Posterior cingulate gyrus (tissue), 11 donors: ENCODE measurements at places on chromosomes 1 and 21.

DNA sequence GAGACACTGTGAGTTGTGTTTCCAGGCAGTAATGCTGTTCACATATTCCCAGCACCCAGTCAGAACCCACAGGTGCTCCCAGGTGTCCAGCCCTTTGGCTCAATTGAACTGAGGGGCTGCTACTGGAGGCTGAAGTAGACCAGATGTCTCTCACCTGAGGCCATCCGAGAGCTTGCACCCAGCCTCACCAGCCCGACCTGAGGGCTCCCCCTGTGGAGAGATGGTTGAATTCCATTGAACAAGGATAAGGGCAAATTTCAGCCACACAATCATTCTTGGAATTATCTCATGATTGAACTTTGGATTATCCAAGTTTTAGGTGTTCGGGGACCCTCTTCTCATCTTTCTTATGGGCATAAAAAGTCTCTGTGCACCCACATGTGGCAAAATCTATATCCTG is 52.1 kb downstream of the OBSCN start:
- no peak for DNase-seq

DNA sequence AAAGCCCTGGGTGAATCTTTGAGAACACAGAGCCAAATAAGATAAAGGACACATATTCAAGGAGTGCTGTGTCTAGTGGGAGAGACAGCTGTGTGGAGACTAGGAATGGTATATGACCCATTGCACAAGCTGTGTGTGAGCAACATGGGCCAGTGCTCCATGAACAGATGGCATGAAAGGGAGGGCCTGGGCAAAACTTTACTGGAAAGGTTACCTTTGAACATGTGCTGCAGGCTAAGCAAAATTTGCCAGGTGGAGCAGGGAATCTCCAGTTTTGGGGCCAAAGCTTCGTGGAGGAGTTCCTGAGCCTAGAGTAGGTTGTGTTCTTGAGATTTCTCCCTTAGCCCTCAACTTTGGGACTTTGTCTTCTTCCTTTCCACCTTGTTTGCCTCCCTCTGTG is 446.1 kb upstream of the PROX1 start:
- DNase-seq = no peak

DNA sequence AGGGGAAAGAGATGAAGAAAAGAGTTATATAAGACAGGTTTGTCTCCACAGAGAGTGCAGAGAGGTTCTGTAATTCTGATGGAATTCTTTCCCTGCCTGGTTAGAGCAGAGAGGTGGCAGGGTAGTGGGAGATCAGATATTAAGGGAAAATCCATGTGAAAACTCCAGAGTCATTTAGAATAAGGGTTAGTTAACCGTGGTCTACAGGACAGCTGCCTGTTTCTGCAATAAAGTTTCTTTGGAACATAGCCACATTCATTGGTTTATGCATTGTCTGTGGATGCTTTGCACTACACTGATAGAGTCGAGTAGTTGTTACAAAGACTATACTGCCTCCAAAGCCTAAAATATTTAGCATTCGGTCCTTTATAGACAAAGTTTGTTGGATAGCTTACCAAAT is 55.6 kb downstream of the LRRC8D start:
- no peak for DNase-seq

- DNase-seq = no peak
These were observed 101.5 kb upstream of the ARHGEF16 start for GRCh38 chr1:3352952-3353331.

DNA sequence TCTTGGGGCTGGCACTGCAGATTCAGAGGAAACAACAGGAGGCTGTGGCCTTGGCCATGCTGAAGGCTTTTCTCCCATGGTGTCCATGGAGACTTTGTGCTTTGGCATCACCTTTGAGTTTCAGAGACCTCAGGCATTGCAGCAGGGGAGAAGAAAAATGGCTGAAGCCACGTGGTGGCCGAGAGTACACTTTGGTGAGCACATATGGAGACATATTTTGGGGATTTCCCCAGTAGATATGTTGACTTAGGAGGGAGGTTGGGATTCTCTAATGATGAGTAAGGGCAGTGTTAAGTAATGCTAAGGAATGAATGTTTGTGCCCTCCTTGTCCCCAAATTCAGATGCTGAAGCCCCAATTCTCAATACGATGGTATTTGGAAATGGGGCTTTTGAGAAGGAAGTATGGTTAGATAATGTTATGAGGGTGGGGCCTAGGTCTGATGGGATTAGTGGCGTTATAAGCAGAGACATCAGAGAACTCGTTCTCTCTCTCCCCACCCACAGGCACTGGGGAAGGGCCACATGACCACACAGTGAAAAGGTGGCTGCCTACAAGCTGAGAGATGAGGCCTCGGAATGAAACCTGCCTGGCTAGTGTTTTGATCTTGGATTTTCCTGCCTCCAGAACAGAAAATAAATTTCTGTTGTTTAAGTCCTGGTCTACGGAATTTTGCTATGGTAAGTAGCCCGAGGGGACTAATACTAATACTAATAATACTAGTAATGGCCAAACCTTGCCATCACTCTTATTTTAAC is 98.6 kb downstream of the TBX19 start:
- DNase-seq = no peak

- DNase-seq = peak; percentile 91
These were observed 869 bp downstream of the NAV1 start for GRCh38 chr1:201539561-201540431.

DNA sequence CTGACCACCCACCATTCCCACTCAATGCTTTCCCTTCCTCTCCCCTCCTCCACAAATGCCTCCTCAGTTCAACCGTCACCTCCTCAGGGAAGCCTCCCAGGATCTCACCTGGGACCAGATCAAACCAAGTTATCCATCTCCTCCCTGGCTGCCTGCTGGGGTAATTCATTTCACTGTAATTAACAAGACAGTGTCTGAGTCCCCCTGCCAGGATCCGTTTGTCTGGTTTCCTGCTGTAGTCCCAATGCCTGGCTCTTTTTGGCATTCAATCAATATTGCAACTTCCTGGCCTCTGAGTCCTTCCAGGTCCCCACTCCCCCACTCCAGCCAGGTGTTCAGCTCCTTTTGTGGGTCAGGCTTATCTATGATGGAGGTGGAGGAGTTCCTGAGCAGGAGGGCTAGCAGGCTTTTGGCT is 687.7 kb downstream of the PTPRU start:
- no peak for DNase-seq

GRCh38 chr1:189851806-189852367 is 625.8 kb downstream of the BRINP3 start:
- no peak for DNase-seq

DNA sequence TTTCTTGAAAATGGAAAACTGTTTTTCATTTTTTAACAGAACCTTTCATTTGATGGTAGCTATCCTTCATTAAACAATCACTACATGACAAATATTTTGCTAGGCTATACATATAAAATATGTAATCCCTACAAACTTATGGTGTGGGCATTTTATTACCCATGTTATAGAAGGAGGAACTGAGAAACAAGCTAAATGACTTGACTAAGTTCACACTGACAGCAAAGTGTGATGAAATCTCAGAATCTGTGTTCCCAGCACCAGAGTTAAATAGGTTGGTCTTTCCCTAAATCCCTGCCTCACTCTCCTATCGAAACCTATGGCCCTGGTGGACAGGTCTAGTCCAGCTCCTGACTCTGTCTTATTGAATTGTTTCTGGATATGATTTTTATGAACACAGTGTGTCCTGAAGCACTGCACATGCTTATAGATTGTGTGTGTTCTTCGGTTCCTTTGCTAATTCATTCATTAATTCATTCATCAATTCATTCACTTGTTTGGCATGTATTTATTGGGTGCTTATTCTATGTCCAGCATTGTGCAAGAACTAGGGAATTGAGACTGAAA is 301.0 kb downstream of the GRIK1 start:
- no peak for DNase-seq

DNA sequence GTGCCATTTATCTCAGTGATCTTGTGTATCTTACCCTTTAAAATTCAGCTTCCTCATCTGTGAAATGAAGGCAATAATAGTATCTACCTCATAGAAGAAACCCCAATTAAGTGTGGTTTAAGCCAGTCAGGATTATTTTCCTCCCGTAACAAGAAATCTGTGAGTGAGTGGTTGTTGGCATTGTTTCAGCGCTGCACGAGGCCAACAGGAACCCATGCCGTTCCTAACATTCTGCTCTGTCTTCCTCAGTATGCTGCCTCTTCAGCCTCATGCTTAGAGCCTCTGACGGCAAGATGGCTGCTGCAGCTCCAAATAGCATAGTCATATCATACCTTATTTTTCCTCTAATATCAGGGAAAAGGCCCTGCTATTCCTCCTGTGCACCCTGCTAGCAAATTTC is 289.7 kb downstream of the TM2D1 start:
- DNase-seq = no peak

DNA sequence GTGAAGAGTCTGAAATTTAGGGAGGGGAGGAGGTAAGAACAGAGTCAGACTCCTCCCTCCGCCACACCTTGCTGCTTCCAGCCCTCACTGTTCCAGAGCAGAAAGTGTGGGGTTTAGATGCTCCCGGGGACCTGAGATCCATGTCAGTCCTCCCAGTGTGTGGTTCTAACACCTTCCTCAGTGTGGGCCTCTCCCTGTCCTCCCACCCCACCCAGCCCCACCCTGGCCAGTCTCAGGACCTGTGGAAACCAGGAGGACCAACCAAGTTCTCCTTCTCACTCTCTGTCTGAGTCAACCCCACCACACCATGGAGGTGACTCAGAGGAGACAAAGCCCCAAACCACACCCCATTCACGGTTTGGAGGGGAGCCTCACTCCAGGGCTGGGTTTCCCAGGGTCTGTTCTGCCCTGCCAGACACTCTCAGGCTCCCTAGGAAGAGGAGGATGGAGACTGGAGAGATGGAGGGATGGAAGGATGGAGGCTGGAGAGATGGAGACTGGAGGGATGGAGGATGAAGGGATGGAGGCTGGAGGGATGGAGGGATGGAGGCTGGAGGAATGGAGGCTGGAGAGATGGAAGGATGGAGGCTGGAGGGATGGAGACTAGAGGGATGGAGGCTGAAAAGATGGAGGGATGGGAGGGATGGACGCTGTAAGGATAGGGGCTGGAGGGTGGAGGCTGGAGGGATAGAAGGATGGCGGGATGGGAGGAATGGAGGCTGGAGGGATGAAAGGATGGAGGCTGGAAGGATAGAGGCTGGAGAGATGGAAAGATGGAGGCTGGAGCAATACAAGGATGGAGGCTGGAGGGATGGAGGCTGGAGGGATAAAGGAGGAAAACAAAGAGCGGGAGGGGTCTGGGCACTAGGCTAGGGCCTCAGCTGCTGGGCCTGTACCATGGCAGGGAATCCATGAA is 100.9 kb upstream of the RUNX3 start:
- DNase-seq = no peak

DNA sequence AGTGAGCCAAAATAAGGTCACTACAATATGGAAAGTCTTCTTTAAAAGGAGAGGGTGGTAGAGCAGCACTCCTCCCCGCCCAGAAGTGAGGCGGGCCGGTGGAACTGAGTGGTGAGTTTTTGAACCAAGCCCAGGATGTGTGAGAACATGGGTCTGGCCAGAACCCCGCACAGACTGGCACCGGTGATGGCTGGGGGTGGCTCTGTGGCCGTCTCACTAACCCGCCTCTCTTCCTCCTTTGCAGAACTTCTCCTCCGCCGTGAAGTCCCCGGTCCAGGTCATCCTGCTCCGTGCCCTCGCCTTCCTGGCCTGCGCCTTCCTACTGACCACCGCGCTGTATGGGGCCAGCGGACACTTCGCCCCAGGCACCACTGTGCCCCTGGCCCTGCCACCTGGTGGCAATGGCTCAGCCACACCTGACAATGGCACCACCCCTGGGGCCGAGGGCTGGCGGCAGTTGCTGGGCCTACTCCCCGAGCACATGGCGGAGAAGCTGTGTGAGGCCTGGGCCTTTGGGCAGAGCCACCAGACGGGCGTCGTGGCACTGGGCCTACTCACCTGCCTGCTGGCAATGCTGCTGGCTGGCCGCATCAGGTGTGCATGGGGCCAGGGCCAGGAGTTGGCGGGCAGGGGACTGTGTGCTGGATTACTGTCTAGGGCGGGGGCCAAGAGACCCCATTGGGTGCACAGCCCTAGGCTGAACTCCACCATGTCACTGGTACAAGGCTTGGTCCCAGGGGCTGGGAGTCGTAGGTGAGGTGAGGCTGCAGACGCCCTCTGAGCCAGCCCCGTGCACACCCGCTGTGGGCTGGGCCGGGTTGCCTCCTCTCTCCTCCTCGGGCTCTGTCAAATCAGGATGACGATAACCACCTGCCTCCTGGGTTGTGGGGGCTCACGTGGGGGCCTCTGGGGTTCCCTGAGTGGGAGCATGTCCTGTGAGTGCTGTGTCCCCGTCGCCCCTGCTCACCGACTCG is 12.4 kb downstream of the TMEM201 start:
- DNase-seq = no peak

GRCh38 chr1:86583593-86583992 is 36.7 kb downstream of the CLCA4 start:
- DNase-seq = no peak

GRCh38 chr1:66033781-66034180 is 241.1 kb downstream of the PDE4B start:
- DNase-seq = no peak

- no peak for DNase-seq
These were observed 6.5 kb upstream of the GLRX2 start for GRCh38 chr1:193111641-193112090.

- no peak for DNase-seq
These were observed 30.7 kb downstream of the ITPKB start for GRCh38 chr1:226708342-226708780.

GRCh38 chr1:11328444-11328843 is 55.4 kb downstream of the UBIAD1 start:
- DNase-seq = no peak

- DNase-seq = peak; percentile 64
These were observed 17.4 kb upstream of the KCNAB2 start for GRCh38 chr1:6028042-6028850.

DNA sequence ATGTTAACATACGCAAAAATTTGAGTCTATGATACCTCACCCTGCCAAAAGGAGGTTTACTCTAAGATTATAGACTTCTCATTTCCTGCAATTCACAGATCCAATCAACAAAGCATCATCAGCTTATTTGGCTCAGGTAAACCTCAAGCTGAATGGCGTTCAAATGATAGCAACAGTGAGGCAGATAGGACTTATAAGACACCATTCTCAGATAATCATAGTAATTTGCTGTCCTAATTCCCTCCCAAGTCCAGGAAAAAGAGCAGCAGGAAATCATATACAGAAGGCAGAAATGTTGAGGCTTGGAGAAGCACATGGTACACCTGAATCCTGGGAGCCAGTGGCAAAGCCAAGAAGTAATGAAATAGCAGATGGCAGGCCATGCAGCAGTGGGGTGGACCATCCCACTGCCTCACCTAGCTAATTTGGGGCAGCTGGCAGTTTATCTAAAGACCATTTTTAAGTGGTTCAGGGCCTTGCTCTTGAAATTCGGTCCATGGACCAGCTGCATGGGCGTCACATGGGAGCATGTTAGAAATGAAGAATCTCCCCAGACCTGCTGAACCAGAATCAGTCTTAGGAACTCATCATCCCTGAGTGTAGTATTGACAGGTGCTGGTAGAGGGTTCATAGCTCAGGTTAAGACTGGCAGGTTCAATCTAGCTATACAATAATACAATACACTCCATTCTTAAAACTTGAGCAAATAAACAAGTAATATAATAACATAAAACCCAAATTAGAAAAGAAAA is 57.7 kb downstream of the ASTN1 start:
- no peak for DNase-seq

GRCh38 chr1:60765204-60765603 is 317.2 kb upstream of the NFIA start:
- DNase-seq = no peak

- no peak for DNase-seq
These were observed 29.9 kb downstream of the FUBP1 start for GRCh38 chr1:77948841-77949424.
